ENCODE measurements at places on chromosomes 3 and 15. TPM values are rescaled to one million over a fixed set of nuclear protein-coding genes. Genes with fewer than 3 reads are reported as not detected.

- no peak overlapping the region for H3K4me3 ChIP-seq
- H3K27ac ChIP-seq, result no peak overlapping the region
- H3K27me3 ChIP-seq, result no peaks in the 10 kb centered on the region
These were observed 20.0 kb upstream of the SNX22 start for GRCh38 chr15:64131547-64131946.

DNA sequence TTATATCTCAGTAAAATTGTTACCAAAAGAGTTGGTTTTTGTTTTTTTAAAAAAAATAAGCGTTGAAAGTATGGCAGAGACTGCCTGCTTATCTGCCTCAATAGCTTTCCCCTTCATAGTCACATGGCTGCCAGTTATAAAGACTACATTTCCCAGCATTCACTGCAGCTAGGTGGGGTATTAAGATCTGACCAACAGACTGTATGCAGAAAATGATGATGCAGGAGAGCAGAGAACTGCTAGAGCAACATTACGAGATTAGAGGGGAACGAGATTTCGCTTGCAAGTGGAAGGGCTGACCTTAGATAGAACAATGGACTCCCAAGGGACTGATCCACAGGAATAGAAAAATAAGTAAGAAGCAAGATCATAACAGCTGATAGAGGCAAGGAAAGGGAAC is 14.3 kb downstream of the RHOA start:
- no peak for DNase-seq
- H3K27ac ChIP-seq, result peak overlapping the region; percentile 30
- H3K27me3 ChIP-seq, result no peaks in the 10 kb centered on the region
- H3K36me3 ChIP-seq, result peaks cover 52% of the 10 kb centered on the region
- H3K4me1 ChIP-seq, result peaks cover 62% of the 10 kb centered on the region
- no peak overlapping the region for H3K4me3 ChIP-seq

DNA sequence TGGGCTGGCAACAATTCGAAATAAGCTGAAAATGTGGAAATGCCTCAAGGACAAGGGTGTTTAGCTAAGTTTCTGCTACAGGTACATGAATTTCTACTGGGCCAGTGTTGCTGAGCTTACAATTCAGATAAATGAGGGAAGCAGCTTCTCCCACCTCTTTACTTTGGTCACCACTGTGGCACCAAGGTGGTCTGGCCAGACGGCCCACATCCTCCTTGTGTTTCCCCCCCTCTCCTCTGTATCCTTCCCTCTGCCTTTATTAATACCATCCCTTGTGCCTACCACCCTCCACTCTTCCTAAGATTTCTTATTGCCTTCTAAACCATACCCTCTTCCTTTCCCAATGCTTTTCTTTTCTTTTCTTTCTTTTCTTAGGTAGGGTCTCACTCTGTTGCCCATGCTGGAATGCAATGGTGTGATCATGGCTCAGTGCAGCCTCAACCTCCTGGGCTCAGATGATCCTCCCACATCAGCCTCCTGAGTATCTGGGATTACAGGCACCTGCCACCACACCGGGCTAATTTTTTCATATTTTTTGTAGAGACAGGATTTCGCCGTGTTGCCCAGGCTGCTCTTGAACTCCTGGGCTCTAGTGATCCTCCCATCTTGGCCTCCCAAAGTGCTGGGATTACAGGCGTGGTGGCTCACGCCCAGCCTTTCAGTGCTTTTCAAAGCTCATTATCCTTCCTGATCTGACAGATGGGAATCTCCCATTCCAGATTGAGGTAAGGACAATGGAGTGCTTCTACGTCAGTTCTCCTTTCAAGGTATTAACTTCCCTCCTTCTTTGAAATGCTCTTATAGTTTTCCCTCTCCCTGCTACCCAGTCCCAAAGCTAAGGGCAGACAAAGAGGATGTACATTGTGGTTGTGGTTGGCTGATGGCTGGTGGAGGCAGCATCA is 14.8 kb downstream of the ANXA2 start:
- H3K4me3 ChIP-seq, result no peak overlapping the region
- no peaks in the 10 kb centered on the region for H3K27me3 ChIP-seq
- peak overlapping the region; percentile 25 for H3K27ac ChIP-seq
- no peak for DNase-seq
- peaks cover 32% of the 10 kb centered on the region for H3K4me1 ChIP-seq
- H3K36me3 ChIP-seq, result peaks cover 49% of the 10 kb centered on the region

DNA sequence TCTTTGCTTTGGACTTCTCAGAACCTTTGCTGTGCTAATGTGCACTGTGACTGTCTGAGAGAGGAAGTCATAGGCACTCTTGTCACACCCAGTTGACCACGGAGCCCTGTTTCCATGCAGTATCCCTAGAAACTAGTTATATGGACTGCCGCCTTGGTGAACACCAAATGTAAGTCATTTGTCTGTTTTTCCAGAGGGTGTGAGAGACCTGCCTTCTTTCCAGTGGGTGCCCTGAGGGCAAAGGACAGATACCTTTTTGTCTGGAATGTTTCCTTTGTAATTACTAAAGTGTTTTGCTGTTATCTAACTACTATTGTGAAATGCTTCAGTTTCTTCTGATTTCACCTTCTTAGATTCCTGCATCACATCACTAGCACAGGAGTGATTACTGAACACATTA is 91.8 kb downstream of the LARS2 start:
- no peaks in the 10 kb centered on the region for H3K27me3 ChIP-seq
- peaks cover 4% of the 10 kb centered on the region for H3K4me1 ChIP-seq
- DNase-seq, result no peak
- H3K36me3 ChIP-seq, result peaks cover 25% of the 10 kb centered on the region
- H3K4me3 ChIP-seq, result no peak overlapping the region

DNA sequence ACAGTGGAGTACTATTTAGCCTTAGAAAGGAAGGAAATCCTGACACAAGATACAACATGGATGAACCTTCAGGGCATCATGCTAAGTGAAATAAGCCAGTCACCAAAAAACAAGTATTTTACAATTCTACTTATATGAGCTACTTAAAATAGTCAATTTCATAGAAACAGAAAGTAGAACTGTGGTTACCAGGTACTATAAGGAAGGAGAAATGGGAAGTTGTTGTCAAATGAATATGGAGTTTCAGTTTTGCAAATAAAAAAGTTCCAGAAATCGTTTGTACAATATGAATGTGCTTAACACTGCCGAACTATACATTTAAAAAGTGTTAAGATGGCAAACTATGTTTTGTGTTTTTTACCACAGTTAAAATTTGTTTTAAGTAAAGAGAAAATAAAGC is 26.8 kb downstream of the TRANK1 start:
- H3K27me3 ChIP-seq, result no peaks in the 10 kb centered on the region
- DNase-seq, result no peak
- peaks cover 15% of the 10 kb centered on the region for H3K36me3 ChIP-seq
- H3K27ac ChIP-seq, result peak overlapping the region; percentile 50
- peak overlapping the region; percentile 44 for H3K4me3 ChIP-seq

DNA sequence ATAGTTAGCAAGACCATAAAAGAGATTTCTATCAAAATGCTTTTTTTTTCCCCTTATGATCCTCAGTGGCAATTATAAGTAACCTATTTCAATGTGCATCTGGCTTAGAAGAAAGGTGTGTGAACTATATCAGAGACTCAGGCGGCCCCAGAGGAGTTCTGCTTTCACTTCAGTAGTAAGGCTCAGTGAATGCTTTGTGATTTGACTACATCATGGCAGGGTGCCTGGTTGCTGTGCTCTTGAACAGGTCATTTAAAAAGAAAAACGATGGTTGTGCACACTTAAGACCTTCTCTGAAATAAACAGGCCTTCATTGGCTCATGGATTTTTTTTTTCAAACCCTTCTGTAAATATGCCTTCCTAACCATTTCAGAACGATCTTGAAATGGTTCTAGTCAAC is 400.4 kb upstream of the RARB start:
- H3K36me3 ChIP-seq, result no peaks in the 10 kb centered on the region
- no peaks in the 10 kb centered on the region for H3K4me1 ChIP-seq
- no peak overlapping the region for H3K27ac ChIP-seq
- H3K27me3 ChIP-seq, result no peaks in the 10 kb centered on the region

DNA sequence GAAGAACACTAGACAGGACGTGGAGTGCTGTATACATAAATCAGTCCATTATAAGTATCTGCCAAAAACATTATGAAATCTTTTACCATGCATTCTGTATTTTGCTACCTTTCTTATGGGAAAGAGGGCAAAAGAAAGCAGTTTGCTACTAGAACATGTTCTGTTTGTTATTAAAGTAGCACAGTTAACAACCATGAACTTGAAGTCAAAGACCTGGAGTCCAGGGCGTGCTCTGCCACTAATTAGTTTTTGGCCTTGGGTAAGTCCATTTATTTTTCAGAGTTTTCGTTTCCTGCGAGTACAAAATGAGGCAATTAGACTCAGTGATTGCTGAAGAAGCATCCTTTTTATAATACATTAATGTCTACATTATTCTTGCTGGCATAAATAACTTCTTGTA is 143.3 kb upstream of the AGTR1 start:
- no peak for DNase-seq
- H3K36me3 ChIP-seq, result no peaks in the 10 kb centered on the region
- H3K27ac ChIP-seq, result no peak overlapping the region
- H3K4me3 ChIP-seq, result no peak overlapping the region

DNA sequence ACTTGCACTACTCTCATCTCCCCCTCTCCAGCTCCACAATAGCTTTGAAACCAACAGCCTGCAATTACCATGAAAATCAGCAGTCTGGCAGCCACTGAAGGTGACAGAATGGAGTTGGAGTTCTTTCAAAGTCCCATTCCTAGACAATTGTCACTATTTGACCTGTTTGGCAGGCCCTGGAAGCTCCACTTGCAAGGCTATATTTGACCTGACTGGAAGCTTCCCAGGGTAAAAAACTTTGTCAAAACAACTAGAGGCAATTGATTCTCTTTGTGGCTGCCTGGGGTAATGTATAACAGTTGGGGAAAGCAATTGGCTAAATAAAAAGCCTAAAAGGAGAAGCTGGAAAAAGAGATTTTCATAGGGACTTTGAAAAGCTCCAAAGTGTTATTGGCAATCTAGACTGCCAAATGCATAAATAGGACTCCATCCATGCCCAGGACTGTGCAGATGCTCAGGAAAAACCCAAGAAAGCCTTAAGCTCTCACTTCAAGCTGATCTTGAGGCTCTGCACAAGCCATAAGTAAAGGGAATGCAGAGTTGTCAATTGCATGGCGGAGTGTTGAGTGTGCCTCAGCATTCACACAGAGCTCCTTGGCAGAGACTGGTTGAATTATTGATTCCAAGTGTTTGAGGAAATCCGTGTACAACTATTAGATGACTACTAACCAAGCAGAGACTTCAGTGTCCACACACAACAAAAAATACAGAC is 18.3 kb downstream of the GREM1 start:
- no peaks in the 10 kb centered on the region for H3K36me3 ChIP-seq
- no peak for DNase-seq
- peaks cover 66% of the 10 kb centered on the region for H3K27me3 ChIP-seq
- no peak overlapping the region for H3K4me3 ChIP-seq

GRCh38 chr3:128491691-128491940 is 1.4 kb downstream of the GATA2 start:
- DNase-seq, result no peak
- no peaks in the 10 kb centered on the region for H3K36me3 ChIP-seq
- H3K4me1 ChIP-seq, result peaks cover 22% of the 10 kb centered on the region
- H3K27me3 ChIP-seq, result peaks cover 78% of the 10 kb centered on the region
- peak overlapping the region; percentile 46 for H3K27ac ChIP-seq
- no peak overlapping the region for H3K4me3 ChIP-seq

DNA sequence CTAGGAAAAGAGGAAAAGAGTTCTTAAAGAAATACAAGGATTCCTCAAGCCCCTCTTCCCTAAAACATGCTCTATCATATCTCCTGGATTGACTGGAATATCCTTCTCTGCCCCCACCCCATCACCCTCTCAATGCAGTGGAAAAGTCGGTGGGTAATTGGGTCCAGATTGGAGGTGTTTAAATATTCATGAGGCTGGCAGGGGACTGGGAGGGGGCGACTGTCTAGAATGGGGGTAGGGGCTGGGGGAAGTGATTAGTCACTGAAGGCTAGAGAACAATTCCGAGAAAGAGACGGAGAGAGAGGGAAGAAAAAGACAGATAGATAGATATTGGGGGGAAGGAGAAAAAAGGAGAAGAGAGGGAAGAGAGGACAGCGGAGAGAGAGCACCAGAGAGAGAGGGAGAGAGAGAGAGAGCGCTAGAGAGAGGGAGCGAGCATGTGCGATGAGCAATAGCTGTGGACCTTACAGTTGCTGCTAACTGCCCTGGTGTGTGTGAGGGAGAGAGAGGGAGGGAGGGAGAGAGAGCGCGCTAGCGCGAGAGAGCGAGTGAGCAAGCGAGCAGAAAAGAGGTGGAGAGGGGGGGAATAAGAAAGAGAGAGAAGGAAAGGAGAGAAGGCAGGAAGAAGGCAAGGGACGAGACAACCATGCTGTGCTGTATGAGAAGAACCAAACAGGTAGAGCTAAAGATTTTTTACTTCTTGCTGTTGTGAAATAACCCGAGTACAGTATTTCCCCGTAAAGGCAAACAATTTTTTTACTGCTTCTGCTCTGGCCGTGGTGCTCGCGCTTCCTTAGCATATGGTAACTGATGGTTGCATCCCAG is at the start of gene GAP43:
Gene GAP43 (plus strand): TSS at position 467 of the 825 bp plus-strand sequence. CDS start 180 bp downstream, at position 647.
- peak within 1 kb of the TSS; percentile 14 for H3K4me3 ChIP-seq
- DNase-seq, result peak; percentile 40
- H3K27me3 ChIP-seq, result peaks cover 49% of the 10 kb centered on the region
- H3K4me1 ChIP-seq, result peaks cover 10% of the 10 kb centered on the region
- H3K27ac ChIP-seq, result no peak within 1 kb of the TSS

GRCh38 chr3:148643389-148643840 is 54.3 kb upstream of the AGTR1 start:
- H3K36me3 ChIP-seq, result no peaks in the 10 kb centered on the region
- no peaks in the 10 kb centered on the region for H3K27me3 ChIP-seq

DNA sequence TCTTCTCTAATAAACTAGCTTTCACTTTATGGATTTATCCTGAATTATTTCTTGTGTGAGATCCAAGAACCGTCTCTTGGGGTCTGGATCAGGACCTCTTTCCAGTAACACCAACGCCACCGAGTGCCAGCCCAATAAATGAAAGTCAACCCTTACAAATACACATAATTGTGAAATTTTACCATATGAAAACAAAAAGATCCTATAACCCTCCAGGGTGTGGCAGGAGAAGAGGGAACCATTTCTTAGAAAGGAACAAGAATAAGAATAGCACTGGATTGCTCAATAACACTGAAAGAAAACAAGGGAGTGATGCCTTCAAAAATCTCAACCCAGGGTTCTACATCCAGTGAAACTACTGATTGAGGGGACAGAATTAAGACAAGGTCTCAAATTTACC is 51.6 kb upstream of the ACKR4 start:
- no peak overlapping the region for H3K4me3 ChIP-seq
- peaks cover 42% of the 10 kb centered on the region for H3K4me1 ChIP-seq
- H3K27ac ChIP-seq, result no peak overlapping the region
- H3K36me3 ChIP-seq, result peaks cover 17% of the 10 kb centered on the region
- H3K27me3 ChIP-seq, result no peaks in the 10 kb centered on the region
- no peak for DNase-seq

GRCh38 chr15:42863572-42864239 is 56.9 kb downstream of the TTBK2 start:
- H3K27ac ChIP-seq, result no peak overlapping the region
- H3K27me3 ChIP-seq, result no peaks in the 10 kb centered on the region
- H3K36me3 ChIP-seq, result peaks cover 19% of the 10 kb centered on the region
- no peak overlapping the region for H3K4me3 ChIP-seq

GRCh38 chr15:33934921-33935320 is 33.4 kb upstream of the CHRM5 start:
- H3K36me3 ChIP-seq, result no peaks in the 10 kb centered on the region
- no peak for DNase-seq
- no peak overlapping the region for H3K4me3 ChIP-seq
- no peak overlapping the region for H3K27ac ChIP-seq
- no peaks in the 10 kb centered on the region for H3K4me1 ChIP-seq
- no peaks in the 10 kb centered on the region for H3K27me3 ChIP-seq

The FXR1 gene
- total RNA-seq, result 144 TPM

The LEO1 gene
- 33.4 TPM for total RNA-seq

The PRSS50 gene
- not detected for total RNA-seq
